ENCODE measurements at places on chromosomes 16 and 17.

GRCh38 chr17:18261146-18261515 is 669 bp downstream of the MIEF2 start:
- DNase-seq = no peak

DNA sequence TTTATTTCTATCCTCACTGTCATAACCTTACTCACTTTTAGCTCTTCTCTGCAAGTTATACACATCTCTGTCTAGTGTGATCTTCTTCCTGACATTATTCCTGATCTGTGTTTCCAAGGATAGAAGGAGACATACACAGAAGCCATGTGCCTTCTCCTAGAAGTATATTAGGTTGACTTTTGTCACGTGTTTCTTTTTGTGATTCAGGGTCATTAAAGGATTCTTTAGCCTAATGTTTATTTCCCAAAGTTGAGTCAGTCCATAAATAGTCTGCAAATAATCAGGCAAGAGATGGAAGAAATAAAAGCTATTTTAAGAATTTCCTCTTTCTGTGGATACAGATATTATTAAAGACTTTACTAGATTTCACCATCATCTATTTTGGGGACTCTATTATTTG is 214.1 kb upstream of the GOT2 start:
- DNase-seq = no peak

- no peak for DNase-seq
These were observed 36.9 kb downstream of the GINS2 start for GRCh38 chr16:85651629-85652430.

DNA sequence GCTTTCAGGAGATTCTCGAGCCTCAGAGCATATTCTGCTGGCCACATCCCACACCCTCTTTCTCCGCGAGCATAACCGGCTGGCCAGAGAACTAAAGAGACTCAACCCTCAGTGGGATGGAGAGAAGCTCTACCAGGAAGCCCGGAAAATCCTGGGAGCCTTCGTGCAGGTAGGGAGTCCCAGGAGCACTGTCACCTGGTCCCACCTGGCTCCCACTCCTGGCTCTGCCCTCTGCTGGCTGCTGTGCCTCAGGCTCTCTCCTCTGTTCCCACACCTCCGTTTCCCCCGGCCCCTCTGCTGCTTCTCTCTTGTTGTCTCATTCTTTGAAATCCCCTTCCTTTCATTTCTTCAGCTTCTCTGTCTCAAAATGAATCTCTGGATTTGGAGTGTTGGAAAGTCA is 16.4 kb downstream of the LPO start:
- no peak for DNase-seq

DNA sequence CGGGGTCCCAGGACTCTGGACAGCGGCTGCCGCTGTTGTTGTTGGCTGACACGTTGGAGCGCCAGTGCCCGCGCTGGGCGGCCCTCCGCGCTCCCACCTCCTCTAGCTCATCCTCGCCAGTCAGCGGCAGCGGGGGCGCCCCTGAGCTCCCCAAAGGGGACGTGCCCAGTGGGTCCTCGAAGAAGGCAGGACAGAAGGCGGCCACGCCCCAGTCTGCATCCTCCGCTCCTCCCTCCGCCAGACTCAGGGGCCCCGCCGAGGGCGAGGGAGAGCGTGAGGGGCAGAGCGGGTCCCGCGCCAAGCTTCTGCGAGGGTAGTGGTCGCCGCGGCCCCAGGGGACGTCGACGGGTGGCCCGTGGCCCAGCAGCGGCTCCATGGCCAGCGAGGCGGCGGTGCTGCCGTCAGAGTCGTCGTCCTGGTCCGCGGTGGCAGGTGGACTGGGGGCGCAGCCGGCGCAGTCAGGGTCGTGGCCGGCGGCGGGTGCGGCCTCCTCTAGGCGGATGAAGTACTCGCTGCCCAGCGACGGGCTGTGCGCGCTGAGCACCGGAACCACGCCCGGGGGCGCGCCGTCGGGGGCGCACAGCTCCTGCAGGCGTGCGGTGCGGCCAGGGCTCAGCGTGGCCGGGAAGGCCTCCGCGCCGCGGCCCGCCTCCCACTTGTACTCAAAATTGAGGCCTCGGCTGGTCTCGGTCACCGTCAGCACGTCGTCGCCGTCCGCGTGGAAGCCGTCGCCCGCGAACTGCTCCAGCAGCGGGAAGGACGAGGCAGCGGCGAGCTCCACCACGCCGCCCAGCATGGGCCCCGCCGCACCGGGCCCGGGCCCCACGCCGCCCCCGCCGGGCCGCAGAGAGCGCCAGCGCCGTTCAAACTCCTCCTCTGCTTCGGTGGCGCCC is 43.2 kb upstream of the PVALEF start:
- DNase-seq = no peak

DNA sequence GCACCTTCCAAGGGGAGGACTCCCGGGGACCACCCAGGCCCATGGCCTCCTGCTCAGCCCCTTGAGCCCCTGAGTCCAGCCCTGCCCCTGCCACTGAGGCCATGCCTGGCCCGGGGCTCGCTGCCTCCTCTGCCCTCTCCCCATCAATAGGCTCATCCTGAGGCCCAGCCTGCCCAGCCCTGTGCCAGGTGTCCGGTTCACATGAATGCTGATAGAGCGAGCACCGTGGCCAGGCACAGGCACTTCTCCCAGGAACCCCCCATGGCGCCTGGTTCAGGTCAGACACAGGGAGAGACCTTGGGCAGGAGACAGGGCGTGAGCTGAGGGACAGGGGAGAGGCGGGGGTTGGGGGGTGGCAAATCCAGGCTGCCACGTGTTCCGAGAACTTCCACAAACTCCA is 2.8 kb upstream of the PVALEF start:
- DNase-seq = no peak

GRCh38 chr17:55303008-55303493 is 38.3 kb downstream of the HLF start:
- no peak for DNase-seq

DNA sequence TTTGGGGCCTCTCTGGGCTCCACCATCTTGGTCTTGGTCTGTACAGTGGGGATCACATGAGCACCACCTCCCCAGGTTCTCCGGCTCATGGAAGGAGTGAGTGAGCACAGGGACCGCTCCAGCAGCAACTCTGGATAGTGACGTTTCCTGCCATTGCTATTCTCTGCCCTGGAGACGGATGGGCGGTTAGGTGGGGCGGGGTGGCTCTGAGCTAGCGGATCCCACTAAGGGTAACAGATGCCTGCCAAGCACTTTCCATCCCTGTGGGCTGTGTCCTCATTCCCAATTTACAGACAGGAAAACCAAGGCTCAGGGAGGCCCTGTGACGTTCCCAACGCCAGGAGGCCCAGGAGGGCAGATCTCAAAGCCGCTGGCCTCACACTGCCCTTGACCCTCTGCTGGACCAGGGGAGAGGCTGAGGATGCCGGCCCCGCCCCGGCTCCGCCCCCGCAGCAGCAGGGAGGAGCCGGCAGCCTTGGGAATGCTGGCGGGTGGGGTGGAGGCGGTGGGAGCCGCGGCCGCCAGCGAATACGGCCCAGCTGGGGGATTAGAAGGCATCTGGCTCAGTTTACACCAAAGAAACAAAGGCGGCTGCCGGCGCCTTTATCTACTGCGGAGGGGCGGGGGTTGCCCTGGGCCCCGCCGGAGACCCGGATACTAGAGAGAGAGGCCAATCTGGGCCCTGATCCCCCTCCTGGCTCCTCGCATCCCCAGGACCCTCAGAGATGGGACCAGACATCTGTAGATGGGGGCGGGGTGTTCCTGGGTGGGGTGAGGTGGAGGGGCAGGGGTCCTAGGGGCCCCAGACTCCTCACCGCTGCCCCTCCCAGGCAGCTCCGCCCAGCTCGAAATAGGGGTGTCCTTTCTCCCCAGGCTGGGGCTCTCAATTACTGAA is 122.3 kb upstream of the CIBAR2 start:
- peak; percentile 41 for DNase-seq

DNA sequence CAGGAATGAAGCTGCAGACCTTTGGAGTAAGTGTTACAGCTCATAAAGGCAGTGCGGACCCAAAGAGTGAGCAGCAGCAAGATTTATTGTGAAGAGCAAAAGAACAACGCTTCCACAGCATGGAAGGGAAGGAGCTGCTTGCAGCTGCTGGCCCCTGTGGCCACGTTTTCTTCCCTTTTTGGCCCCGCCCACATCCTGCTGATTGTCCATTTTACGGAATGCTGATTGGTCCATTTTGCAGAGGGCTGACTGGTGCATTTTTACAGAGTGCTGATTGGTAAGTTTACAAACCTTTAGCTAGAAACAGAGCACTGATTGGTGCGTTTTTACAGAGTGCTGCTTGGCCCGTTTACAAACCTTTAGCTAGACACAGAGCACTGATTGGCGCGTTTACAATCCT is 841.5 kb downstream of the CDH11 start:
- DNase-seq = no peak

DNA sequence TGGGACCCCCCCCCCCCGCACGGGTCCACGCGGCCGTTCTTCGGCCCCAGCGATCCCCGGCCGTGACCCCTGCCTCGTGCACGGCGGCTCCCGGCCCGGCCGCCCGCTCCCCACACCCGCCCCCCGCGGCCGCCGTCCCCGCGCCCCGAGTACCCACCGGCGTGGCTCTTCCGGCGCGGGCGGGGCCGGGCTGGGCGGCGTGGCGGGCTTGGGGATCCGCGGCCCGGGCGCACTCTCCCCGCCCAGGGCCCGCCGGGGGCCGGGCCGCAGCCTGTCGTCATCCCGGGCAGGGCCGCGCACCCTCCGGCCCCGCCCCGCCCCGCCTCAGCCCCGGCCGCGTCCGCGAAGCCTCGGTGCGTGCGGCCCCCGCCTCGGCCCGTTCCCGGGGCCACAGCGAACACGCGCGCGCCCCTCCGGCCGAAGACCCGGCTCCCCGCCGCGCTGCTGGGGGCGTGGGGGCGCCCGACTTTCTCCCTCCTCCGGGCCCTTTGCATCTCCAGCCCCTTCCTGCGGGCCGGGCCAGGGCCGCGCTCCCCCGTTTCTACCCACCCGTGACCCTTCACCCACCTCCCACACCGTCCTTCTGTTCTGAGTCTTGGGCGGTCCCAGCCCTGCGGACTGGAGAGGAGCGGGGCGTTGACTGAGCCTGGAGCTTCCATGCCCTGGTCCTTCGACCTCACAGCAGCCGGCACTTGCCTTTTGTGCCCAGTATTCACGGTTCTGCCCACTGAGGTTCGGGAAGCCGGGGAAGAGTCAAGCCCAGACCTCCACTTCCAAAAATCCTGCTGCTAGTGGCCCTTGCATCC is 840 bp downstream of the MYO1C start:
- no peak for DNase-seq

DNA sequence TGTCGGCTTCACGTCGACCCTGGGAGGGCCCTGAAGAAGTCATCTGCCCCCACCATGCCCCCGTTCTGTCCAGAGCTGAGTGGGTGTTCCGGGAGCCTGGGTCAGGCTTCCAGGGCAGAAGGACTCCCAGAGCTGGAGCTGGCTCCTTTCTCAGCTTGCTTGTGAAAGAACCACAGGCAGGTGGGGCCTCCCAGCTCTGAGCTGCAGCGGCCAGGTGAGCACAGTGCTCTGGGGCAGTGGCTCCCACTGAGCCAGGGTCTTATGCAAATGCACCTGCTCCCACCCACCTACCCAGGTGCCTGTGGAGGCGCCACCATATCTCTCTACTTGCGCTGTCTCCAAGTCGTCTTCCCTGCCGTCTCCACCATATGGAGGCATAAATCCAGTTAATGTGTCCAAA is 140.0 kb upstream of the RPL38 start:
- no peak for DNase-seq

DNA sequence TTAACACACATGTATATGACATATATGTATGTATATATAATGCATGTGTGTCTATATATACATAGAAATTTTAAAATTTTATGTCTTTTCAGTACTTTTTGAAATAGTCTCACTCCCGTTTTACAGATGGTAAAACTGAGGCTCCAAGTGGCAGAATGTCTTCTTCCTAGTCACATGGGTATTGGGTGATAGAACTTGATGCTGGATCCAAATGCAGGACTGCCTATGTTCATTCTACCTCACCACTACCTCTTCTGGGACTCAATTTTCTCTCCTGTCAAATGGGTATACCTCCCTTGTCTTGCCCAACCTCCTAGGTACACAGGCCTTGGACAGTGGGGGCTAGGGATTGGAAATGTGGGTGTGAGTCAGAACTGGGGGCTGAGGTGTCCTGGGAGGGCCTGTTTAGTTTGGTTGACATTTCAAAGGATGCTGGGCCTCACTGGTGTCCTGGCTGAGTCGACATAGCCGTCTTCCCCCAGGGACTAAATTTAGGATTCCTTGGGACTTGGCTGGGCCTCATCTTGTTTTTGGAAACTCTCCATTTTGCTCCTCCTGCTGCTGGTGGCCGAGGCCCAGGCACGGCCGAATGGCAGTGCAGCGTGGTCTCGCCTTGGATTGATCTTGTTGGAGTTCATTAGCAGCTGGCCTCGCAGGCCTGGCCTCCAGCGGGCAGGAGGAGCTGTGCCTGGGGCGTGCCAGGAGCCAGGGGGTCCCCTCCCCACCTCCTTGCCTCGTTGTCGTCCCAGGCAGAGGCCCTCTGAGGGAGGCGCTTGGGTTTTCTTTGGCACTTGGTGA is 25.9 kb downstream of the NKD1 start:
- no peak for DNase-seq

GRCh38 chr17:27555339-27555738 is 75.6 kb upstream of the LGALS9 start:
- DNase-seq = no peak

DNA sequence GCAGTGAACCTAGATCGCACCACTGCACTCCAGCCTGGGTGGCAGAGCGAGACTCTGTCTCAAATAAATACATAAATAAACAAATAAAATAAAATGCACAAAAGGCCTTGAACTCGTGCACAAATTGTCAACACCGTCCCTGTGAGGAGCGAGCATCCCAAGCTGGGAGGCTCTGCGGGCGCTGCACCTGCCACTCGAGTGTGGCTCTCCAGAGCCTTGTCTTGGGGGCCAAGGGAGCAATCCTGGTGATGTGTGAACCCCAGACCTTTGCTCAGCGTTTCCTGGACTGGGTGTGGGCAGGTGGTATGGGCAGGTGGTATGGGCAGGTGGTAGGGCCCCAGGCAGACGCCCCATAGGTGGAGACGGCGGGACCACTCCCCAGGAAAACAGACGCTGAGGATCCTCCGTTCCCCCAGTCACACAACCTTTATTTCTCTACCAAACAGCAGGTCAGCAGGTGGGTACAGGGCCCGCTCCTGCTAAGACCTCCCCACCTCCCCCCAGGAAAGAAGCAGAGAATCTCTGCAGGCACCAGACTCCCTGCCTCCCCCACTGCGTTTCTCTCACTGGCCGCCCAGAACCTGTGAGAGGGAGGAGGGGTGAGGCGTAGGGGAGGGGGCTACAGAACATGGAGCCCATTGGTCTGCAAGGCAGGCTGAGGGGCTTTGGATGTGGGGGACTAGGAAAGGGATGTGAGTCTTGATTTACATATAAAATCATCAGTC is 7.4 kb upstream of the P2RX1 start:
- DNase-seq = no peak

- no peak for DNase-seq
These were observed 256.7 kb downstream of the PARN start for GRCh38 chr16:14373406-14373805.

GRCh38 chr17:31486351-31487062 is 95.0 kb downstream of the RAB11FIP4 start:
- no peak for DNase-seq

- no peak for DNase-seq
These were observed 13.3 kb downstream of the NDUFAF8 start for GRCh38 chr17:81252326-81252986.

DNA sequence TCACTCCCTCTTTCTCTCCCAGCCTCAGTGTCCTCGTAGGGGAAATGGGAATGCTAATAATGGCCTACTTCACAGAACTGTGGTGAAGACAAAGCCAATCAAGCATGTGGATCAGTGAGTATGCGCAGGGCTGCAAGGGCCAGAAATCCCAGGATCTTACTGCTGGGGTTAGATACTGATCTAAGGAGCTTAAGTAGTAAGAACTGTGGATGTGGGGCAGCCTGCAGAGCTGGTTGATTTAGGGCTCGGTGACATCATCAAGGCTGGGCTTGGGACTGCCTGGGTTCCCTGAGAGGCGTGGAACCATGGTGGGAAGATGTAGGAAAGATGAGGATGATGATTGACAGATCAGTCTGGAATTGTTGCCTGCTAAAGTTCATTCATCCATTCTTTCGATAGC is 25.6 kb downstream of the GOSR2 start:
- DNase-seq = no peak

Measured in brain microvascular endothelial cell (primary cell).